ENCODE measurements at places on chromosomes 11 and 22. TPM values are rescaled to one million over a fixed set of nuclear protein-coding genes. Genes with fewer than 3 reads are reported as not detected.

DNA sequence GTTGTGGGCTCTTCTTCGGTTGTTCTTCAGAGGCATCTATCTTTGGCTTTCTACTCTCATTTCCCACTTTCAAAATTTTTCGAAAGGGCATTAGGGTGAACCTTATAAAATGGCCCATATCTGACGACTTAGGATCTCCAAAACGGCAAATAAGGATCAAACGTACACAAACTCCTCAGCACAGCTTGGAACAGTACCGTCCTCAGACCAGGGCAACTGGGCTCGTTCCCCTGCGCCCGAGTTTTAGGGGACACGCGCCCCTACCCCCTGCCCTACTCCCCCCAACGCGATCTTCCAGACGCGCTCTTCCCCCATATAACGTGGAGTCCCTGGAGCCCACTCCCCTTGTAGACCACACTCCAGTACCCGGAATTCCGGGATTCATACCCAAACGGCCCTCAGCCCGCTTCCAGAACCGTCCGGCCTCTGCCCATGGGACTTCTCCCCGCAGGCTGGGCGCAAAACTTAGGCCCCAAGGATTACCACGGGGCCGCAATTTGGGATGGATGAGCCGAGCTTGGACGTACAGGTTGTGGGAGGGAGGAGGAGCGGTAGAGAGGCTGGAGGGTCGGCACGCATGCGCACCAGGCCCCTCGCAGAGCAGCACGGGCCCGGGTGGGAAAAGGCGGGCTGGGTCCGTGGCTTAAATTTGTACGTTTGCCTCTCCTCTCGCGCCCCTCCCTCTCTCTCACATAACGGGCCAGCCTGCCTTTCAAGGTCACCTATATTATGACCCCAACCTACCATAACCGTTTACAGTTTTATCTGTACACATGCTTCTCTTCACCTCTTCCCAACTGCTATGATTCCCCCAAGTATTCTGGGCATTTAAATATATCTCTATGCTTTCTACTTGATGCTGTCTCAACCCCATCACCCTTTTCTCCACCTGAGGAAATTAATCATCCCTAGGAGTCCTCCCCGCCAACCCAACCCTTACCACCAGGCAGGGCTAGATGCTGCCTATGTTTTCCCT is 3.4 kb downstream of the CCDC89 start:
- H3K4me1 ChIP-seq = peaks cover 13% of the 10 kb centered on the region
- peaks cover 5% of the 10 kb centered on the region for H3K36me3 ChIP-seq
- H3K4me3 ChIP-seq = peak overlapping the region; percentile 85
- peak; percentile 87 for ATAC-seq

DNA sequence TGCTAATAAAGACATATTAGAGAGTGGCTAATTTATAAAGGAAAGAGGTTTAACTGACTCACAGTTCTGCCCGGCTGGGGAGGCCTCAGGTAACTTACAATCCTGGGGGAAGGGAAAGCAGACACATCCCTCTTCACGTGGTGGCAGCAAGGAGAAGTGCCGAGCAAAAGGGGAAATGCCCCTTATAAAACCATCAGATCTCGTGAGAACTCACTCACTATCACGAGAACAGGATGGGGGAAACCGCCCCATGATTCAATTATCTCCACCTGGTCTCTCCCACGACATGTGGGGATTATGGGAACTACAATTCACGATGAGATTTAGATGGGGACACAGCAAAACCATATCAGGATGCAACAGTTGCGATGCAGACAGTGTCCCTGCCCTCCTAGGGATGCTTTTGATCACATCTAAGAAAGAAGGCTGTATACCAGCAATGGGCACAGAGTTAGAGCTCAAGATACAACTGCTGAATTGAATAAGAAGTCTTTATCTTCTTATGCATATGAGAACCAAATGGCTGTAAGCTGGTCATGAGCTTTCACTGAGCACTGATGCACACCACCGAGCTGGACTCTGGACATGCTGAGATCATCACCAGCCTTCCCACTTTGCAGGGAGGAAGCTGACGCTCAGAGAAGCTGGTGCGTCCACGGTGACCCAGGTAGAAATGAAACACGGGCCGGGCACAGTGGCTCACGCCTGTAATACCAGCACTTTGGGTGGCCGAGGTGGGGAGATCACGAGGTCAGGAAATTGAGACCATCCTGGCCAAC is 255.2 kb downstream of the MN1 start:
- H3K36me3 ChIP-seq = no peaks in the 10 kb centered on the region
- no peak overlapping the region for H3K4me3 ChIP-seq
- peaks cover 19% of the 10 kb centered on the region for H3K27me3 ChIP-seq
- ATAC-seq = no peak

EXPH5 gene
- 6.0 TPM for total RNA-seq

TRPC6 gene
- total RNA-seq = not detected

MMP1 gene
- total RNA-seq = not detected

- peak overlapping the region; percentile 81 for H3K4me3 ChIP-seq
- peak; percentile 28 for ATAC-seq
- no peaks in the 10 kb centered on the region for H3K36me3 ChIP-seq
Observed at GRCh38 chr11:128627666-128628324, 40.4 kb upstream of the ETS1 start.

GRCh38 chr11:29328961-29329441 is 687.8 kb downstream of the KCNA4 start:
- H3K27me3 ChIP-seq = no peaks in the 10 kb centered on the region
- H3K36me3 ChIP-seq = no peaks in the 10 kb centered on the region
- no peak overlapping the region for H3K4me3 ChIP-seq

KDM4F gene
- not detected for total RNA-seq

GRCh38 chr11:135006800-135007199 is 594.8 kb upstream of the B3GAT1 start:
- no peaks in the 10 kb centered on the region for H3K36me3 ChIP-seq
- no peaks in the 10 kb centered on the region for H3K4me1 ChIP-seq
- ATAC-seq = no peak
- peaks cover 19% of the 10 kb centered on the region for H3K27me3 ChIP-seq

KCNE3 gene
- not detected for total RNA-seq

TIMM10B gene
- 42.7 TPM for total RNA-seq

MEN1 gene
- total RNA-seq = 17.9 TPM

- peaks cover 13% of the 10 kb centered on the region for H3K36me3 ChIP-seq
- H3K27ac ChIP-seq = peak overlapping the region; percentile 59
- H3K27me3 ChIP-seq = no peaks in the 10 kb centered on the region
Observed at GRCh38 chr11:561148-562003, 606 bp downstream of the RASSF7 start.

DNA sequence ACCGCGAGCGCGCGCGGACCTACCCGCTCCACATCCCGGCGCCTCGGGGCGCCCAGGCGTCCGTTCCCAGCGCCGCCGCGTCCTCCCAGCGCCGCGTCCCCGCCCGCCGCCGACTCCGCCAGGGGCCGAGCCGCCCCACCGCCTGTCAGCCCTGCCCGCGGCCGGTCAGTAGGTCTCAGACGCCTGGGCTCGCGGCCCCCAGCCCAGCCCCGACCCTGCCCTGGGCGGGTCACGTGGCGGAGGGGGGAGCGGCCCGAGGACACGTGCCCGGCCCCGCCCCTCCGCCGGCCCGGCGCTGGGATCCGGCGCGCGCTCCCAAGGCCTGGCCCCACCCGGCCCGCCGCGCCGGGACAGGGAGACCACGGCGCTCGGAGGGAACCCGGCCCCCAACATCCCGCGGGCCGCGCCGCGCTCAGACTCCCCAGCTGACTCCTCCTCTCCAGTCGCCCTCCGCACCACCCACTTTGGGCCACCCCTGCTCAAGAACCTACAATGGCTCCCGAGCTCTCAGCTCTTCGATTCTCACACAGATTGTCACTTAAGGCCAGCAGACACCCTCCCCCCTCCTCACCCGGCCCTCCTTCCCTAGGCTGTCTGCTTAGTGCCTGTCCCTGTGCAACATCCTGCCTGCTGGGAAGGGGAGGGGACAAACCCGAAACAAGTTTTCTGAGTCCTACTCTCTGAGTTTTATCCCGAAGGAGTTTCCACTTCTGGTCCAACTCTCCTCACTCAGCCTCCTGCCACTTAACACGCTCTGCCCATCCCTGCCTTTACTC is at the start of gene RAB3IL1:
Gene RAB3IL1 (minus strand): TSS at position 233 of the 776 bp plus-strand sequence. CDS start 199 bp downstream, at position 34.
- no peak within 1 kb of the TSS for H3K27ac ChIP-seq
- H3K4me1 ChIP-seq = no peaks in the 10 kb centered on the region
- peak within 1 kb of the TSS; percentile 49 for H3K4me3 ChIP-seq
- H3K27me3 ChIP-seq = peaks cover 52% of the 10 kb centered on the region

C2CD3 gene
- total RNA-seq = 37.9 TPM

DNA sequence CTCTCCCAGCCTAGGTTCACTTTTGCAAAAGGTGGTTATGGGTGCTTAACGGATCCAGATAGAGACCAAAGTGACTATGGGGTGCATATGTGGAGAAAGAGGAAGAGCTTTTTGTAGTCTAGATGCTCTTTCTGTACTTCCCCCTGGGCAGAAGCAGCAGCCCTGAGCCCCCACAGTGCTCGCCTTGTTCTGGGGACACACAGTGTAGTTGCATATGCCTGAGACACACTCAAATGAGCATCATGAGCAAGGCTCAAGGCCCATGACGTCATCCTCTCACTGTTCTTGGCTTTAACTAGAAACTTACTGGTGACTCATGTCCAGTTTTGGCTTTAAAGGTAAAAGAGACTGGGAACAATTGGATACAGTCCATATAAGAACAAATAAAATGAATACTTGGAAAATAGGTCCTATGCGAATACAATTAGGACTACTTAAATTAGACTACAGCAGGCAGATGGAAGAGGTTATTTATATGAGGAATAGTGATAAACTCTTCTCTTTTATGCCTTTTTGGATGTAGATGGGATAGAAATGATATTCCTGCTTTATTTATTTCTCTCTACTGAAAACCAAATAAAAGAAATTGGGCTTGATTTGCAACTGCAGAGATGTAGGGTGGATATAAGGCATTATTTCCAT is 20.1 kb upstream of the PEX26 start:
- H3K4me1 ChIP-seq = no peaks in the 10 kb centered on the region
- H3K27ac ChIP-seq = no peak overlapping the region
- peaks cover 16% of the 10 kb centered on the region for H3K27me3 ChIP-seq
- no peak overlapping the region for H3K4me3 ChIP-seq
- no peaks in the 10 kb centered on the region for H3K36me3 ChIP-seq

- no peak overlapping the region for H3K4me3 ChIP-seq
- H3K36me3 ChIP-seq = peaks cover 92% of the 10 kb centered on the region
- H3K4me1 ChIP-seq = peaks cover 11% of the 10 kb centered on the region
- H3K27me3 ChIP-seq = no peaks in the 10 kb centered on the region
- ATAC-seq = no peak
- peak overlapping the region; percentile 32 for H3K27ac ChIP-seq
Observed at GRCh38 chr11:72695354-72695753, 21.1 kb upstream of the PDE2A start.

DNA sequence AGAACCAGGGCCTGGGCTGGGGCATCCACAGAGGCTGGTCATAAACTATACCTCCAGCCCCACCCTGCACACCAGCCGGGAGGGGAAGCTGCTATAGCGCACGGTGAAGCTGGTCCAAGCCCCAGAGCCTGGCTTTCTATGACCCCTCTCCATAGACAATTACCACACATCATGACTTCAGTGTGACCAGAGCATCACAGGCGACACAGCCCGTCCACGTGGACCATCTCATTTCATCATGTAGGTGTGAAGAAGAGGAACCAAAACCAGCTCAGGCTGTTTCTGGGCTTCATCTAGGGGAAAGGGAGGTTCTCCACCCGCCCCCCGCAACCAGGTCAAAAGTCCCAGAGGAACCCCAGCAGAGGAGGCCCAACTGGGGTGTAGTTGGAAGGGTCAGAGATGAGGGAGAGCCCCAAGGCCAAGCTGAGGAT is 3.0 kb downstream of the CXCR5 start:
- peaks cover 90% of the 10 kb centered on the region for H3K36me3 ChIP-seq
- H3K27me3 ChIP-seq = no peaks in the 10 kb centered on the region
- H3K4me1 ChIP-seq = peaks cover 46% of the 10 kb centered on the region
- no peak for ATAC-seq

- no peaks in the 10 kb centered on the region for H3K36me3 ChIP-seq
- no peak overlapping the region for H3K27ac ChIP-seq
- ATAC-seq = no peak
- peaks cover 31% of the 10 kb centered on the region for H3K27me3 ChIP-seq
Observed at GRCh38 chr11:18151581-18151980, 19.2 kb downstream of the MRGPRX3 start.

DNA sequence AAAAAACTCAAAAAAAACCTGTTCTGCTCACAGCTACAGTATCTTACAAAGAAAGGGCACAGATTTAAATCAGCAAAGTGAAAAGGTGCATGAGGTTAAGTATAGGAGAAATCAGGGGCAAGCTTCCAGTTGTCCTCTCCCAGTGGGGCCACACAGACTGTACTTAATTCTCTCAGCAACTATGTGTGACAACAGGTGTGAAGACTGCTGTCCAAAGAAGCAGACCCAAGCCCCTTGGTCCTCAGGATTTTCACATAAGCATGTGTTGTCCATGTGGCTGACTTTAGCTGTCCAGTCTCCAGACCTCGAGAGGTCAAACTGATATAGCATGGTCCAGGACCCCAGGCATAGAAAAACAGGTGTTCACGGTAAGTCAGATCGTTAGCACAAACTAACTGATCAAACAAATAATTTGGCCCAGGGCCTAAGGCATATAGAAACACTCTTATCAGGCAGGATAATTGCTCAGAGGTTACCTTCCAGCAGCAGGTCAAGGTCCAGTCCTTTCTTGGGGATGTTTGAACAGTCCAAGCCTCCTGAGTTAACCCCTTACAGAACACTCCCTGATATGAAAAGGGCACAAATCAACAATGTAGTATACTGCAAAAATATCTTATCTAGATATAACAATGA is 21.1 kb upstream of the CSTF3 start:
- no peak for ATAC-seq
- no peaks in the 10 kb centered on the region for H3K36me3 ChIP-seq
- H3K27me3 ChIP-seq = no peaks in the 10 kb centered on the region
- H3K4me1 ChIP-seq = peaks cover 9% of the 10 kb centered on the region
- no peak overlapping the region for H3K4me3 ChIP-seq

DNA sequence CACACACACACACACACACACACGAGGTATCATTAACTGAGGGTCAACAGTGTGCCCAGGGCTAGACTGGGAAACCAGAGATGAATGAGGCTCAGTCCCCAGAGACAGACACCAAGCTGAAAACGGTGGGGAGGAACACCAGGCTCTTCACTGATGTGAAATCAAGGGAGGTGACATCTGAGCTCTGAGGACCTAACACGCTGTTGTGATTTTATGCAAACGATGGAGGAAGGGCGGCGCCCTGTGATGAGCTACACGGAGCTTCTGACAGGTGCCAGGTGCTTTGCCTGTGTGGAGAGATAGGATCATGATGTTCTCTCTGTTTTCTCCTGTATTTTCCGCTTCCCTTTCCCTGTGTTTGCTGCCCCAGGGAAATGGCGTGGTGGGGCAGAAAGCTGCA is 6.5 kb upstream of the CYB5R3 start:
- H3K4me1 ChIP-seq = no peaks in the 10 kb centered on the region
- H3K27ac ChIP-seq = no peak overlapping the region
- no peaks in the 10 kb centered on the region for H3K36me3 ChIP-seq
- ATAC-seq = no peak
- H3K4me3 ChIP-seq = no peak overlapping the region
- H3K27me3 ChIP-seq = peaks cover 4% of the 10 kb centered on the region

PATE4 gene
- total RNA-seq = not detected

DNA sequence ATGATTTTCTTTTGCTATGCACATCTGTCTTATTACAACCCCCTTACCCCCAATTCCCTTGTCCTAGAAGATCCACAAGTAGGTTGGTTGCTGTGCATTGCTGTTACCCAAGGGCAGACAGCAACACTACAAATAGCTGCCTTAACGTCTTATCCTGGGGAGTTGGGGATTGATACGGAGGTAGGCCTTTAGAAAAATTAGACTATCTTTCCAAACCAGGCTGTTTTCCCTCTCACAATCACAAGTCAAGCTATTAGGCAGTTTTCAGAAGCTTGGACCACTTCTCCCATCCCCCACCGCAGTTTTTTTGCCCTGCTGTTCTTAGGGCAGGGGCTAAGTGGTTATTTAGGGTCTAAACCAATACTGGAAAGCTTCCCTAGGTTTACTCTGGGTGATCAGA is 2.8 kb upstream of the PHLDB1 start:
- peaks cover 37% of the 10 kb centered on the region for H3K36me3 ChIP-seq
- no peak overlapping the region for H3K4me3 ChIP-seq
- no peak overlapping the region for H3K27ac ChIP-seq
- no peak for ATAC-seq

PYGM gene
- total RNA-seq = 4.0 TPM

SLC37A4 gene
- total RNA-seq = 28.1 TPM

All from activated T-helper 17 cell treated with anti-CD3 and anti-CD28 coated beads, Interleukin-2, amount 50 U/mL, for 72 hours (primary cell).